GM19239 (cell line): ENCODE measurements at places on chromosomes 2 and 18.

DNA sequence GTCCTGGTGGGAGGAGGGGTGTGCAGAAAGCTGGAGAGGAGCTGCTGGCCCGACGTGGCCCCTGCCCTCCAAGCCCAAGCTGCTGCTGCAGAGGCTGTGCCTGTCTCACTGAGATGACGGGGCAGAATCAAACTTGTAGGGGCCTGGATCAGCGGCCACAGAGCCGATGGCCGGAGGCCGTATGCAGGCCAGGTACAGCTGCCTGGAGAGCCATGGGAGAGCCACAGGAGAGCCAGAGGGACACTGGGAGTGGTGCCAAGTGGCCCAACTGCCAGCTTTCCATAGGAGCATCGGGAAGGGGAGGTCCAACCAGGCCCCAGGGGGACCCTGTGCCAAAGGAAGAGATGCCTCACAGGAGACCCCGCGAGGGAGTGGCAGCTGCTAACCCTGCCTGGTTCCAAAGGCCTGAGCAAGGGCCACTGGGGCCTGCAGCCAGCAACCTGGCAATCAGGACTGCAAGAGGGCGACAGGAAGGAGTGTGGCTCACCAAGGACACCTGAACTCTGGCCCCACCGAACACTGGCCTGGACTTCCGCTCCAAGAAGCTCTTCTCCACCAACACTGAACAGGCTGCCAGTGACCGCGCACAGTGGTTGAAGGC is 70.7 kb downstream of the HDAC4 start:
- DNase-seq, result no peak

DNA sequence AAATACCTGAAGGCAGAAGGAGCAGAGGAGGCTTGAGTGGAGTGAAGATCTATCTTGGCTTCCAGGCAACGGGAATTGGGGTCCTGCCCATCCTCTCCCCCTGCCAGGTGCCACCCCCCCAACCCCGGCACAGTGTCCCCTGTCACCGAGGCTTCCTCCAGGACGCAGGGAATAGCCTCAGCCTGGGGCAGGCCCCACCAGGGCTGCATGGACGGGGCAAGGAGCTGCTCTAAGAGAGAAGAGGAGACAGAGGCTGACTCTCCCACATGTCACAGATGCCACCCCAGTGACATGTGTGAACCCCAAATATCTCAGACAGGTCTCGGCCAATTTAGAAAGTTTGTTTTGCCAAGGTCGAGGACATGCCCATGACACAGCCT is 42.1 kb downstream of the PXDN start:
- DNase-seq, result no peak

DNA sequence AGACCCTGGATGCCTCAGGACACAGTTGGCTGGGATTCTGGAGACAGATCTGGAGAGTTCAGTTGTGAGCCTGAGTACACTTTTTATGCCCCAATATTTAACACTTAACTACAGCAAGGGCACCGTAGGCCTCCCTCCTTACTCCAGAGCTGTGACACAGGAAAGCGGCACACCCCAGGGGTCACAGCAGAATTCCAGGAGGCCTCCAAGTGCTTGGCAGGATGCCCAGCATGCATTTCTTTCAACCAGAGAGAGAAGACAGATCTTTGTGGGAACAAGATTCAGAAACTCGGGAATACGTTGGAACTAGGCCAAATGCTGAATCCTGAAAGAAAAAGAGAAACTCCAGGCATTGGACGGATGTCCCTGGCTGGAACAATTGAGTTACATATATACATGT is 199.2 kb upstream of the NT5C1B start:
- DNase-seq, result no peak

DNA sequence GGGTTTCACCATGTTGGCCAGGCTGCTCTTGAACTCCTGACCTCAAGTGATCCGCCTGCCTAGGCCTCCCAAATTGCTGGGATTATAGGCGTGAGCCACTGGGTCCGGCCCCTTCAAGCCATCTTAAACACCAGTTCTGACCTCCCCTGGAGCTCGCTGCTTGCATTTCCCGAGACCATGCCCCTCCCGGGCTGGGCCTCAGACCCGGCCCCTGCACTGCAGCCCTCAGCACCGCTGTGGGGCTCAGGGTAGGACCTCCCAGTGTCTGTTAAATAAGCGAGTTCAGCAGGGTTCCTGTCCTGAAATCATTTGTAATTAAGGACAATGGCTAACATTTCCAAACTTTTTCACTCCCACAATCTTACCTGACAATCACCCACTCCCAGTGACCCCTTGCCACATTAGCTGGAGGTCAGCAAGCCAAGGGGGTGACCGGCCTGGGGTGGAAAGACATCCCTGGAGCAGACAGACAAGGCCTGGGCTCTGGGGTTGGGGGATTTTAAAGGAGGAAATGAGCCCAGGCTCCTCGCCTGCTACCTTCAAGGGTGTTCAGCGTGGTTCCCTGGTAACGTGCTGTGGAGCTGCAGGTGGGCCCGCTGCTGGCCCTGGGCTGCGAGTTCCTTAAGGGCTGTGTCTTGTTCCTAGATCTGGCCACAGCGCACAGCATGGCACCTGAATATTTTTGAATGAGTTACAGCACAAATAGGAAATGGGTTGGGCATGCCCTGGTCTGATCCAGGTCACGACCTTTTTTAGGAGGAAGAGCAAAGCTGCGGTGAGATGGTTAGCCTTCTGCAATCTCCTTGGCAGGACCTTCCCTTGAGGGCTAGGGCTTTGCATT is 15.1 kb downstream of the CYS1 start:
- no peak for DNase-seq

- DNase-seq, result no peak
These were observed 21.3 kb downstream of the PLA2R1 start for GRCh38 chr2:160041091-160041490.

GRCh38 chr2:111951486-111951885 is 53.1 kb downstream of the MERTK start:
- no peak for DNase-seq
